ENCODE measurements at places on chromosomes 5 and 9.
A peak's percentile ranks its signal among the peaks of the same experiment; 100 is the strongest.

- no peak for DNase-seq
Measured at GRCh38 chr9:17191082-17191481, 56.2 kb downstream of the CNTLN start.

DNA sequence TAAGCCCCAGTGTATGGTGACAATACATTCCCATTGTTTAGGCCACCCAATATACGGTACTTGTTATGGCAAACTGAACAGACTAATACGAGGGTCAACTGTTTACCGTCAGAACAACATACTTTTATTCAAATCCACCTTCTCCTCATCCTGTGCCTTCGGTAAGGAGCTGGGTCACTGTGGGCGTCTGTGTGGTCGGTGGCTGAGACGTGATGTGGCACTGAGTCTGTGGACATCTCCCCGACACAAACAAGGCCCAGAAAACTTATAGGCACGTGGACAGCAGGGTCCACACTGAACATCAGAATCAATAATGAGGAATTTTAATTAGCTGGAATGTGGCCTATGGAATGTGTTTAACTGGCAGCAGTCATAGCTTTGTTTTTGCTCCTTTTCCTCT is 154.3 kb upstream of the IRX2 start:
- DNase-seq: no peak

DNA sequence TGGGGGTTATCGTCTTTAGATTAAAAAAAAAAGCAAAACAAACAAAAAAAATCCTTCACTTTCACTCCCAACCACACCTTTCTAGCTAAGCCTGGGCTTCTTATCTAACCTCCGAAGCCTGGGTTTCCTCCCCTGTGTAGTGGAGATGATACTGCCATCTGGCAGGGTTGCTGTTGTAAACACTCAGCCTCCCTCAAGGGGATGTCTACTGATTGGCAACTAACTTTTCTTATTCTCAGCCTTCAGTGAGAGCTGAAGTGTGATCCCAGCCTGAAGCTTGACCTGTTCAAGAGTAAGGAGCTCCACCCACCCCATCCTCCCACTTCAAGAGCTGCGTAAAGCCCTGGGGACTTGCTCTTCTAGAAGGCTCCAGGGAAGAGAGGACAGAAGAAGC is 21.5 kb upstream of the WWC1 start:
- no peak for DNase-seq

DNA sequence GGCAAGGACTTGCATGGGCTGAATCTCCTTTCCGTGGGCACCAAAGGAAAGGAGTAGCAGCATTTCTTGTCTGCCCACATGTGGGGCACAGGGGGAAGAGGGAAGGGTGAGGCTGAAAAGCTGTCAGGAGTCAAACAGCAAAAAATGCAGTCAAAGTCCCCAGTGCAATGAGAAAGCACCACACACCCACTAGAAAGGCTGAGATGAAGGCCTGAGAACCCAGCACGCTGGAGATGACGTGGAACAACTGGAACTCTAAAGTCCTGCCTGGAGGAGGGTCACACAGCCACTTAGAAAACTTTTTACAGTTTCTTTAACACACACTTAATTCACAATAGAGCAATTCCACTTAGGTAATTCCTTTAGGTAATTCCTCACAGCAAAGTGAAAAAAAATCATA is 94.6 kb upstream of the IGFBPL1 start:
- DNase-seq: no peak

DNA sequence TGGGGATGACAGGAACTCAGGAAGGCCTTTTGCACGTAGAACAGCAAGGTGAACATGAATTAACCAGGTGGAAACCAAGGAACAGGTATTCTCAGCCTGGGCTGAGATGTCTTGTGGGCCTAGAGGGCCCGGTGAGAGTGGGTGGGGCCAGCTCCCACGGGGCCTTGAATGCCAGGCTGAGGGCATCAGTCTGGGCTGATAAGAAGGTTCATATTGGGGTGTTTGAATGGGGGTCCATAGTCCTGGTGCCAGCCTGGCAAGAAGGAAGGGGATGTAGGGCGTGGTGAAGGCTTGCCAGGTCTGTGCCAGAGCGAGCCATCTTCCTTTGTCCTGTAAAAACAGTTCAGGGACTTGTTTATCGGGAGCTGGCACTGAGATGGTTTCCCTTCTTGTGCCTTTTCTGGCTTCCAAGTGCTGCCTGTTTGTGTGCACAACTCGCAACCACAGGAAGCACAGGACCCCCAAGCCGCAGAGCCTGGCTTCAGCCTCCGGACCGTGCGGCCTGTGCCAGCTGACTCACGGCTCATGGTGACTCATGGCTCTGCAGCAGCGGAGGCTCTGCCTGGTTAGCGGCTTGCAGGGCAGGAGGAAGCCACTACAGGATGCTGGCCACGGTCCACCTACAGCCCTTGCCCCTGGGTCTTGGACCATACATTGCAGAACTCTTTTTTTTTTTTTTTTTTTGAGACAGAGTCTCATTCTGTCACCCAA is 2.4 kb downstream of the CARD19 start:
- peak; percentile 62 for DNase-seq

GRCh38 chr5:38059876-38060275 is 198.5 kb upstream of the EGFLAM start:
- no peak for DNase-seq

DNA sequence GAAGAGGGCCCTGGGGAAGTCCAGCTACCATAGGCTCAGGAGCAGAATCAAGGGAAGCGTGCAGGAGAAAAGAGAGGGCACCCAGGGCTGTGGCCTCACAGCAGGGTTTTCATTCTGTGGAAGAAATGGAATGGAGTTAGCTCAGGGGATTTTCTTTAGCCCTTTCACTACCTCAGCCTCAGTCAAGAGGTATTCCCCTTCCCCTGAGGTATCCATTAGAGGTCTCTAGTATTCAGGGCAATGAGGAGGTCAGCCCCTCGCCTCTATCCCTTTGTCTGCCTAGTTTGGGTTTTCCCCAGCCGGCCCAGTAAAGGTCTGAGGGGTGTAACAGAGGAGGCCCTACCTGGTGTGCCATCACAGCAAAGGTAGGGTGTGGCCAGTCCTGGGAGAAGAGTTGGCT is 21.5 kb downstream of the GFRA3 start:
- DNase-seq: no peak

DNA sequence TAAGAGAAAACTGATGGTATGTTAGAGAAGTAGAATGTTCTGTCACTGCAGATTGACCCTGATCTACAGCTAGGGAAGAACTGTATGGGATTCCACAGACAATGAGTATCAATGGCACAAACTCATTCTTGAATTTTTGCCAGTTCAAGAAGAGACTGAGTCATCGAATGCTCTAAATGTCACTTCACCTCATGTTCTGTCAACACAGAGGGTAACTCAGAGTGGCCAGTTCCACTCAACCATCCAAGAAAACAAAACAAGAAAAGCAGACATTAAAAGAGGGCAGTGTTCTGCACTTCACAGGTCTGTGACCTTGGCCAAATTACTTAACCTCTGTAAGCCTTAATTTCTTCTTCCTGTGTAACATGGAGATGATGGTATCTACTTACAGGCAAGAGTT is 132.2 kb upstream of the HMHB1 start:
- no peak for DNase-seq

DNA sequence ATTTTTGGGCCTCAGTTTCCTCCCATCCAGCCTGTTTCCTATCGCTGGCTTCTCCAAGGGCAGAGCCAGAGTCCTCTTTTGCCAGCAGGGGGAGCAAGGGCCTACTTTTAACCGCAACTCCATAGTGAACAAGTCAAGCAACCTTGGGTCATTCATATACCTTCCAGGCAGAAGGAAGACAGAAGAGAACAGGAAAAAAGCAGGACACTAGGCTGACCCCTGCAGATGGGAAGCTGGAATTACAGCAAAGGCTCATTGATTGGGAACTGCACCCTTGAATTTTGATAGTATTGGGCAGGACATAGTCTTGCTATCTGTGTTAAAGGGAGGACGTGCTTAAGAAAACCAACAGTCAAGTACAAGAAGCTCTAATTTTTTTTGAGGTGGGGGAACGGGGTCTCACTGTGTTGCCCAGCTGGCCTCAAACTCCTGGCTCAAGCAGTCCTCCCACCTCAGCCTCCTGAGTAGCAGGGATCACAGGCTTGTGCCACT is 30.1 kb downstream of the QRFP start:
- peak; percentile 7 for DNase-seq

DNA sequence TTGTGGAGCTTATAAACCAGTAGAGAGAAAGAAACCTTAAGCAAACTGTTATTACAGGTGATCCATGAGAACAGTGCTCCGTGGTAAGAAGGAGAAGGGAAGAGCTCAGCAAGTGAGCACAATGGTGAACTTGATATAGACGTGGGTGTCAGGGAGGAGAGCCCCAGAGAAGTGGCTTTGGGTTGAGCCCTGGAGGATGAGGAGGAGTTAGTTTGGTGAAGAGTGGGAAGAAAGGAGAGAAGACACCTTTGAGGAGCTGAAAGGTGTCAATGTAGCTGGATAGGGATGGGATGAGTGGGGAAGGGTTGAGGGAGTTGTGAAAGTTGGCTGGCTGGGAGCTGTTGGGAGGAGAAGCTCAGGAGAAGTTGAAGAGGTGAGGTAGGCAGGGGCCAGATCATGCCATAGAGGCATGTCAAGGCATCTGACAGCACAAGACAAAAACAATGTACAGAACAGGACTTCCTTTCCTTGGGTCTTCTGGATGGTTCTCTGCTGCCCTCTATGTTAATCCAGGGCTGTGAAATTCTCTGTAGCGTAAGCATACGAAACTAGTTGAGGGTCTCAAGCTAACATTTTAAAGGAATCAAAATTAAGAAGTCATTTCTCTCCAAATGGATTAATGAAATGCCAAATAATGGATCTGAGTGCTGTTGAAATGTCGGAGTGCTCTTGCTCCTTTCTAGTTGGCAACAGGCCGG is 501.9 kb downstream of the KDM4C start:
- DNase-seq: no peak

- DNase-seq: no peak
Measured at GRCh38 chr5:88888848-88889188, 5.8 kb upstream of the MEF2C start.

- no peak for DNase-seq
Measured at GRCh38 chr5:5025774-5026408, 114.2 kb upstream of the ADAMTS16 start.

DNA sequence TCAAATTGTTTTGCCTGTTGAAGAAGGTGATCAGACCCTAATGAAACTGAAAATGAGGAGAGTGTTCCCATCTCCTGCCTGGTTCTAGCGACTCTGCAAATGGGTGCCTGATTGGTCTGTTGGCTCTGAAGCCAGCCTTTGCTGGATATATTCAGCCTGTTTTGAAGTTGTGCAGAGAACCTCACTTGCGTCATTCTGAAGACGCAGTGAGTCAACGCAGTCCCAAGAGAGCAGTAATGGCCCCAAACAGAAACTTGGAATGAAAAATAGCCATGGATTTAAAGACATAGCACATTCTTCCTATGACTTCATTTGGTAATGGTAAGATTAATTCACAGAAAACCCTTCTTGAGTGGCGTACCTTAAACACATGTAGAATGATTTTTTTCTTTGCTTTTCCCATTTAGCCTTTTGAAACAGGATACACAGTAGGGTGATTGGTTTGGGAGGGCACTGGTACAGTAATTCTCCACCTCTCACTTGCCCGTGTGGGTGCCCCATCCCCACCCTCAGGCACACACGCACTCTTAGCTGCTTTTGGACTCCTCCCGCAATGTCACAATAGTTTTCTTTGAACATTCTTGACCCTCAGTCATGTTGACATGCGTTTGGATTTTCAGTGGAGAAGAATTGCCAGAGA is 54.1 kb upstream of the ABL1 start:
- no peak for DNase-seq

- no peak for DNase-seq
Measured at GRCh38 chr9:133303266-133304157, 28.5 kb upstream of the ABO start.

DNA sequence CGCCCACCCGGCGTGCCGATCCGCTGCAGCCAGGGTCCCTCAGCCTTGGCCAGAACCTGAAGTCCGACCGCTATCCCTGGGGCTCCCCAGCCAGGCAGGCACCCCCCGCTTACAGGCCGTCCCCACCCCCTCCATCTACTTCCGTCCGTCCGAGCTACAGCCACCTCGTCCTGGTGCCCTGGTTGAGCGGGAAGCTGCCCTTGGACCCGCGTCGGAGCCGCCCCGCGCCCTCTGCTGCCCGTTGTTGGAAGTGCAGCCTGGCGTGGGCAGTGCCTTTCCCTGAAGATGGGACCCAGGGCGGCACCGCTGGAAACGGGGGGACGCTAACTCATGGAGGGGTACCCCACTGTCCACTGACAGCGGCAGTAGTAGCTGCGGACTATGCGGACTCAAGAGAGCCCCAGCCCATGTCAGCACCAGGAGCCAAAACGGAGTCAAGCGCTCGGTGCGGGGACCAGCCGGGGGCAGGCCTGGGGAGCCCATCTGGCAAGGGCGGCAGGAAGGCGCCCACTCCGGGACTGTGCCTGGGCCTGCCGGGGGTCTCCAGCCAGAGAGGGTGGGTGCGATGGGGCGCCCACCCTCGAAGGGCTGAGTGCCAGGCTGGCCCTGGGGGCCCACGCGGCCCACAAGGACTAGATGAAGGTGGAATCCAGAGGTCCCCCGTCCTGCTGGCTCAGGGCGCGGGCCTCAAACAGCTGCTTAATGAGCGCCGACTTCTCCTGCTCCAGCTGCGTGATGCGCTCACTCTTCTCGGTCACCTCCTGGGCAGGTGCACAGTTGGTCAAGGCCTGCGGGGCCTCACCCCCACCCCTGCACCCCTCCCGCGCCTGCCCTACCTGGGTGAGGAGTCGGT is 6.1 kb downstream of the SAPCD2 start:
- peak; percentile 53 for DNase-seq

DNA sequence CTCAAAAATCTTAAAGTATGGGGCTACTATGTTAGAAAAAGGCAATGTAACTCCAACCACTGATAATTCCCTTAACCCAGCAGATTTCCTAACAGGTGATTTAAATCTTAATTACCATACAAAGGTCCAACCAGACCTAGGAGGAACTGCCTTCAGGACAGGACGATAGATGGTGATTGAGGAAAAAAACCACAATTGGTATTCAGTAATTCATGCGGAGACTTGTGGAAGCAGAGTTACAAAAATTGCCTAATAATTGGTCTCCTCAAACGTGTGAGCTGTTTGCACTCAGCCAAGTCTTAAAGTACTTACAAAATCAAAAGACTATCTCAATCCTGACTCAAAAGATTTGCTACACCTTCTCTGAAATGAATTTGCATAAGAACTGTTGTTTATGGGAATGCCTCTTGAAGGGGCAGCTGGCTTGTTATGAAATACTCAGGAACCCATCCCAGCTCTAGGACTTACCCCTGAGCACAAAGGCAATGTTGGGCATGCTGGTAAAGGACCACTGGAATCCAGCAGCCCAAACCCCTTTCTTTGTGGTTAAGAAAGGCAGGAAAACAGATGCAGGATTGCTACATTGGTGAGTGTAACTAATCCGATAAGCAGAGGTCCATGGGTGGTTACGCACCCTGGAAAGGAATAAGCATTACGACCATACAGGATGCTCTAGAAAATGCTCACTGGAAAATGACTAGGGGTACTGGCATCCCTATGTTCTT is 26.7 kb upstream of the EPB41L4A start:
- DNase-seq: no peak

GRCh38 chr5:10588109-10588775 is 24.4 kb downstream of the ANKRD33B start:
- no peak for DNase-seq
